ENCODE measurements at places on chromosomes 1 and 21. TPM values are rescaled to one million over a fixed set of nuclear protein-coding genes. Genes with fewer than 3 reads are reported as not detected.

Gene MTARC2
- 27.7 TPM for total RNA-seq

Gene OR2T5
- total RNA-seq, result not detected

Gene CACNA1E
- total RNA-seq, result not detected

Gene APP
- total RNA-seq, result 380 TPM

Gene TAL1
- 2.8 TPM for total RNA-seq

Measured in omental fat pad (tissue), 4 donors.